ENCODE measurements at places on chromosomes 2 and 18.
A peak's percentile ranks its signal among the peaks of the same experiment; 100 is the strongest.

DNA sequence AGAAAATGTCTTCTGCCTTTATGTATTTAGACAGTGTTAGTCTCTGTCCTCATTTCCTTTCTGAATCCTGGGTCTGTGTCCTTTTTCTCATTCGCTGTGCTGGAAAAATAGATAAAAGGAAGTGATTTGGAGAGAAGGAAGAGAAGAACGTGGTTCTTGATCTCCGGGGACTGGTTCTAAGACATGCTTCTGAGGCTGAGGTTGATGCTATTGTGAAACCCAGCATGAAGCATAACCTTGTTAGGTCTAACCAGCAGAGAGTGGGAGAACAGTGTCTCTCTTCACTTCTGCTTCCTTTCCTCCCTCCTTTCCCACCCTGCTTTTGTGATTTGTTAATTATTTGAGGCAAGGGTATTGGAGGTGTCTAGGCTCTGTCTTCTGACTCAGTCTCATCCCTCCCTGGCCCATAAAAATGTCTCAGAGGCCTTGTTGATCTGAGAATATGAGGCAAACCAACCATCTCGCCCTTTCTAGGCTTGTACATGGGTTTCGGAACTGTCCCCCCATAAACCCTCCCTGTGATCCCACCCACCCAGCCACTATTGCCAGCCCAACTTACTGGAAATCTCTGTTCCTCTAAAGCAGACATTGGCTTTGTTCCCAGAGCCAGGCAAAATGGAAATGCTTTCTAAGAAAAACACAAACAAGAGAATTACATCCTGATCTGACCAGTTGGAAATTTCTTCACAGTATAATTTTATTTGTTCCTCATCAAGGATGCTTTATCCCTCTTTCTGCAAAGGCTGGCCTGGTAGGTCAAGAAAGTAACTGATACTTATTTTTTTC lies 360.6 kb upstream of the TNP1 start:
- no peak for DNase-seq

- peak; percentile 84 for DNase-seq
Measured at GRCh38 chr18:38301621-38302020, 736.0 kb upstream of the CELF4 start.

DNA sequence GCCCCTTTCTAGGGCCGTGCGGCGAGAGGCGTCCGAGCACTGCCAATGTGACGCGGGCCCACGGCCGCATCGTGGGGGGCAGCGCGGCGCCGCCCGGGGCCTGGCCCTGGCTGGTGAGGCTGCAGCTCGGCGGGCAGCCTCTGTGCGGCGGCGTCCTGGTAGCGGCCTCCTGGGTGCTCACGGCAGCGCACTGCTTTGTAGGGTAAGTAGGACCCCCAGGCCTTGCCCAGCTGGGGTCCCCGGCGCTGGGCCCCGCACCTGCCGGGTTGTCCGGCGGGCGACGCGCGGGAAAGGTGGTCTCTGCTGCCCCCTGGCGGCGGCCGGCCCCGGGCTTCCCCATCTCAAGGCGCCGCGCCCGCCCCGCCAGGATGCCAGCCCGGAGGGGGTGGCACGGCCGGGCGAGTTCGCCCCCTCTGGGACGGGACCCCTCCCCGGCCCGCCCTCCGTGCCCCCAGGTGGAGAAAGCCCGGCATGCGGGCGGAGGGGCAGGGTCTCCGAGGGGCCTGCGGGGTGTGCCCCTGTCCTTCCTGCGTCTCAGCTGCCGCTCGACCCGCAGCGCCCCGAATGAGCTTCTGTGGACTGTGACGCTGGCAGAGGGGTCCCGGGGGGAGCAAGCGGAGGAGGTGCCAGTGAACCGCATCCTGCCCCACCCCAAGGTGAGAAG lies 1.9 kb downstream of the PRSS56 start:
- no peak for DNase-seq

DNA sequence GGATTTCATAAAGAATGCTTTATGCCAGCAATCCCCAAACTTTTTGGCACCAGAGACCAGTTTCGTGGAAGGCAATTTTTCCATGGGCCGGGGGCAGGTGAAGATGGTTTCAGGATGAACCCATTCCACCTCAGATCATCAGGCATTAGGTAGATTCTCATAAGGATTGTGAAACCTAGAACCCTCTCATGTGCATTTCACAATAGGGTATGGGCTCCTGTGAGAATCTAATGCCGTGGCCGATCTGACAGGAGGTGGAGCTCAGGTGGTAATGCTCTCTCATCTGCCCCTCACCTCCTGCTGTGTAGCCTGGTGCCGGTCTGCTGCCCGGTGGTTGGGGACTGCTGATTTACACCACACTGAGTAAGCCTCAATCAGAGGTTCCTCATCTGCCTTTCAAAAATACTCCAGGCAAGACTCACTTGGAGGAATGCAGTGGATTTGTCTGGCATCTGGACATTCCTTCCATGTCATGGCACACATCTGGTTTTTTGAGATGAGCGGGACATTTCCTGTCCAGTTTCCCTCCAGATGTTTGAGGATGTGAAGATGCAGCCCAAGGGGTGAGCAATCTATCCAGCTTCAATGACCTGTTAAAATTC lies 185.8 kb downstream of the VAPA start:
- DNase-seq: no peak

GRCh38 chr2:16296331-16297250 lies 356.2 kb downstream of the MYCN start:
- no peak for DNase-seq

DNA sequence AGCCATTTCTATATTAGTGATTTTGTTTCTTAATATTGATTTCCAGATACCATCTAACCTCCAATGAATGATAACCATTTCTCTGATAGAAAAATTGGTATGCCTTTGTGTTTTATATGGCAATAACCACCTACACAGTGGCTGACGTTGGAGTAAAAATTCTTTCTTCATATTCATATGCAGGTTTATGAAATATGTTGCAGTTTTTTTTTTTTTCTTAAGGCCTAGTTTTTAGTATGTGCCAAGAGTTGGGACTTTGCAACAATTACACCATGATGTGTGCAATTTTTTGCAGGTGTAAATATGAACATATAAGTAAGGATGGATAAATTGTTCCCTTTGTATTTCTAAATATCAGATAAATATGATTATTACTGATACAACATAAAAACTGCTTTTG lies 163.2 kb upstream of the MYO3B start:
- no peak for DNase-seq

GRCh38 chr18:12597760-12598159 lies 60.1 kb downstream of the SPIRE1 start:
- peak; percentile 80 for DNase-seq

DNA sequence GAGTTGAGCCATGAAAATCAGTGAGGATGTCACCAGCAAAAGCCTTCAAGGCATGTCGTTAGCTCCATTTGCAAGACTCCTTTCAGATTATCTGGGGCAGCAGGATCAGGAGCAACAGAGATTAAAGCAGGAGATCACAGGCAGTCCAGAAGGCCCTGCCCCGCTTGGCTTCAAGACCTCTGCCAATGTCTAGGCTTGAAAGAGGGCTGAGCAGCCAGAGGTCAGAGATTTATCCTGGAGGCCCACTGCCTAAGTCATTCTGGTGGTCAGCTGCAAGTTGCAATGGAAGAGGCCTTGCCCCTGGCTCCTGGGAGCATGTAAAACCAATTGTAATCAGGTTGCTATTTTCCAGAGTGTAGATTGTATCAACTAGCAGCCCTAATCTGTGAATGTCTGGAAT lies 416.5 kb downstream of the BCL11A start:
- DNase-seq: no peak

- peak; percentile 73 for DNase-seq
Measured at GRCh38 chr2:168136392-168136977, 110.9 kb downstream of the STK39 start.

GRCh38 chr2:65550246-65550645 lies 117.8 kb upstream of the SPRED2 start:
- no peak for DNase-seq

GRCh38 chr2:15605721-15606120 lies 14.1 kb downstream of the DDX1 start:
- DNase-seq: no peak

DNA sequence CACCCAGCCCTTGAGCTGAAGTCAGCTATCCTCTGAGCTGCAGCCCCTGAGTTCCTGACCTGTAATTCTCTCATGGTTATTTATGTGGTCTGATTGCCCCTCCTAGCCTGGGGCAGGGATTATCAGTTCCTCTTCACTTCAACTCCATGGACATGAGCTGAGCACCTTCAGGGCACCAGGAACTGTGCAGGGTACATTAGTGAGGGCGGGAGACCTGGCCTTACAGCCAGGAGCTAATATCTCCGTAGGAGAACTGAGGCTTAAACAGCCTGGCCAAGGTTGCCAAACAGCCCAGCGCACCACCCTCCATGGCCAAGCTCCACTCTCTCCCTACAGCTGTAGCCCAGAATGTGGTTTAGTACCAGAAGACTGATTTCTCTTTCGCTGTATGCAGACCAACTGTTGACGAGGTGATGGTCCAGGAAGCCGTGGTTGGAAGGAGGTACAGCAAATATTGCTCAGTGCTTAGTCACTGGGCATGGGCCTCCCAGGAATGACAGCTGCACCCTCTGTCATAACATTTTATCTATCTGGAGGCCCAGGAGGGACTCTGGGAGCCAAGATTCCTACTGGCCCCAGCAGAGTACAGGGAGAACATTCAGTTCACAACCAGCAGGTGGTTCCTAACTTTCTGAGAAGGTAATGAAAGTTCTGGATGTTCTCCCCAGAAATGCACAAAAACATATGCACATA lies 228.7 kb upstream of the SIX2 start:
- DNase-seq: peak; percentile 95

All from bronchial epithelial cell (primary cell).